ENCODE measurements at places on chromosomes 4 and X.

GRCh38 chr4:121096191-121096590 lies 23.9 kb upstream of the NDNF start:
- DNase-seq: no peak

- DNase-seq: no peak
These were observed 26.7 kb upstream of the SORBS2 start for GRCh38 chr4:185838514-185839193.

- no peak for DNase-seq
These were observed 1514.8 kb downstream of the RPA4 start for GRCh38 chrX:98398542-98398941.

DNA sequence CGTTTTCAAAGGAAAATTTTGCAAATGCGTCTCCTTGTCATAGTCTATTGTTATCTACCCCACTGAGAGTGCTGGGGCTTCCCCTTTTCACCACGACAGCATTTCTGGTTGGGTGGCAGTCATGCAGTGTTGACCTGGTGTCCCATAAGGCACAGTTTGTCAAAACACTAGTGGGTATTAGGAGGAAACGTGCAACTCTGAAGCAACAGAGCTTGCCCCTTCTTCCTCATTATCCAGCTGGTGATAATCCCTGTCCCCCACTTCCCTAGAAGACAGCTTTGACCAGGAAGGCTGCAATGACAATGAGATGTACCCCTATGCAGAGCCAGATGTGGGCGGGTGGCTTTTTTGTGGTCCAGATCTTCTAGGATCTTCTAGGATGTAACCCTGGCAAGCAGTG lies 1.8 kb downstream of the TBC1D1 start:
- peak; percentile 31 for DNase-seq
